HepG2 (cell line): ENCODE measurements at places on chromosomes 7 and 10.

DNA sequence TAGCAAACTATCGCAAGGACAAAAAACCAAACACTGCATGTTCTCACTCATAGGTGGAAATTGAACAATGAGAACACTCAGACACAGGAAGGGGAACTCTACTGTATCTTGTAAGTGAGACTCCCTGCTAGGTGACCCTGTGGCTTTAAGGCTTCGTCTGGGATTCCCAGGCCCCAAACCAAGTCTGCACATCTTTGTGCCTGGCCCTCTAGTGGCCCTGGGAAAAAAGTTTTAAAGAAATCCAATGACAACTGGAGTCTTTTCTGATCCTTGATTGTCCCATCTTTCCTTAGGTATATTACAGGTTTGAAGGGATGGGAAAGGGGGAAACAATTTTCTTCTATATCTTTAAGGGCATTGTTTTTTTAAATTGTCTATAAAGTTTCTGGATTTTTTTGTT lies 10.6 kb upstream of the LIPM start:
- peak; percentile 8 for DNase-seq

DNA sequence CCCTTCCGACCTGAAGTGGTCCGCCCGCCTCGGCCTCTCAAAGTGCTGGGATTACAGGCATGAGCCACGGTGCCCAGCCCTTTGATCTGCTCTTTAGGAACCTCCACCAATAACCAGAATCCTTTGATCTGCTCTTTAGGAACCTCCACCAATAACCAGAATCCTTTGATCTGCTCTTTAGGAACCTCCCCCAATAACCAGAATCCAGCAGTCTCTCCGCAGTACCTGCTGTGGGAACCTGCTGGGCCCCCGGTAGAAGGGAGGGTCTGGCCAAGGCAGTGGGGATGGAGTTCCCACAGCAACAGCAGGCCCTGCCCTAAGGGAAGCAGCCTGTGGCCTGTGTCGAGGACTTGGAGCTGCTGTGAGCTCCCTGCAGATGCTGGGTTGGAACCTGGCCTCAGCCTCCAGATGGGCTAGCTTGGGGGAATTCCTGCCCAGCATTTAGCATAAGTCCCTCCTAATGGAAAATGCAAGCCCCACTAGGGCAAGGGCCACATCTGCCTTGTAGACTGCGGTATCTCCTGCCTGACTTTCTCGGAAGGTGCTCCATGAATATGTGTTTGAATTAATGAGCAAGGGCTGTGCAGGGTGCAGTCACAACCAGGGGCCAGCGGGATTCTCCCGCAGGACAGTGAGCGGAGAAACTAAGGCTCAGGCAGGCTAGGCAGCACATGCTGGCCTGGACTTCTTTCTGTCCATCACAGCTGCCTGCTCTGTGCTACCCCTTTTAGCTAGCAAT lies 165.8 kb downstream of the UBE2H start:
- no peak for DNase-seq

GRCh38 chr7:36161996-36162395 lies 8.9 kb downstream of the EEPD1 start:
- no peak for DNase-seq

DNA sequence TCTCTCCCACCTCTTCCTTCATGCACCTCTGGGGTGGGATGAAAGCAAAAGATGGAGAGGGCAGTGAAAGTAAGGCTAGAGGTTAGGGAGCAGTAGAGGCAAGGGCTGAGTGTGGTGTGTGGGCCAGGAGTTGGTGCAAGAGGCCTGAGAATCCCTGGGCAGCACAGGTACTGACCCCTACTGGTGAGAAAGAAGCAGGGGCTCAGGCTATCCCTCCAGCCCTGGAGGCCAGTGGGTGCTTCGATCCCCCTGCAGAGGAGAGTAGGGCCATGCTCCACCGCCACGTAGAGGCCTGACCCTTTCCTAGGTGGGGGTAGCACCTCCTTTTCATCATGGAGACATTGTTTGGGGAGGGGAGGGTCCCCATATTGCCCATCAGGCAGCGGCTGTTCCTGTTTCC lies 9.8 kb downstream of the CDHR1 start:
- DNase-seq: peak; percentile 12

GRCh38 chr7:116230191-116231005 lies 20.1 kb downstream of the TES start:
- DNase-seq: no peak

DNA sequence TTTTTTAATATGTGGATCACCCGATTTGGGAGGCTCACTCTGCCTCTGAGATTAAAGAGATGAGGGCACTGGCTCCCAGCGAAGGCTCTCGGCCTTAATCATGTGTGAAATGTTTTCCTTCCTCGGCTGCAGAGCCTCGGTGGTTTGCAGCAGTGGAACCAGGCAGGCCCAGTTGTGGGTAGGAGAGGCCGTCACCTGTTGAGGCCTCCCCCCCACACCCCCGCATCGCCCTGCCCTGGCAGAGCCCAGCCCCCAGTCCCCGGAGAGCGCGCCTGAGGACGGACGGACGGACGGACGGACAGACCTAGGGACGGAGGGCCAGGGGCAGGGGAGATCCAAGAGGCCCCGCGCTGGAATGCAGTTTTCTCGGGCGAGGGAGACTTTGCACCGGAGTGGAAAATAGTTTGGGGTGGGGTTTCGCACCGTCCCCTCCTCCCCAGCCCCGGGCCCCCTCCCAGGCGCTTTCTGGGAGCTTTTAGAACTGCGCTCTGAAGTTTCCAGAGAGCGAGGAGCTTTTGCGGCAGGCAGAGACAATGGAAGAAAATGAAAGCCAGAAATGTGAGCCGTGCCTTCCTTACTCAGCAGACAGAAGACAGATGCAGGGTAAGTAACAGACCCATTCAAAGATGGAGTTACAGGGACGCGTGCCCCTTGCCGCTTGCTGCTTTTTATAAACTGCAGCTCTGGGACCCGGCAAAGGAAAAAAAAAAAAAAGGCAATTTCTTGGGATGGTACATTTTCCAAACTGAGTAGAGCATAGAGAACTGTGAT lies at the start of gene KIAA1217:
Gene KIAA1217 (plus strand): TSS at position 478 of the 771 bp plus-strand sequence. CDS start 56 bp downstream, at position 534.
- peak; percentile 76 for DNase-seq

DNA sequence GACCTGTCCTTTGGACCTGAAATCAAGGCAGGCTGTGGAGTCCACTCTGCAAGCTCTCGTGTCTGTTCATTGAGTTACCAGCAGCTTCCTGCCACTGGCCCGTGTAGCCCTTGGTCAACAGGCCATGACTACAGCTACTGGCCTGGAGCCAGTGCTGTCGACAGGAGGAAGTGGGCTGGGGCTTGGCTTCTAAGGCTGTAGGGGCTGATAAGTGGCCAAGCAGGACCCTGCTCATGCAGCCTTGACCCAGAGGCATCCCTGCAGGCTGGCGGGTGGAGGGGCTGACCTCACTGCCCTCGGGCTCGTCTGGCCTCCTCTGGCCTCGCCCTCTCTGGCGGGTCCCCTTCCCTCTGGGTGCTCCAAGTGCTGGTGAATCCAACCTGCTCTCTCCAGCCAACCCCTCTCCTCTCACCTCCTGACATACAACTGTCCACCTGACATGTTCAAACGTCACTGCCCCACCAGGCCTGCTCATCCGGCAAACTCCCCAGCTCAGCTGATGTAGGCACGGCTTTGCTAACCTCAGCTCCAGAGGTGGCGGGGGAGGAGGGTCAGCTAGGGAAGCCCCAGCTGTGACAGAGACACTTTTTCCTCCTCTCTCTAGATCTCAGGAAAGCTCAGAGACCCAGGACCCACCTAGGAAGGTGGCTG lies 188.6 kb upstream of the LYZL2 start:
- no peak for DNase-seq

GRCh38 chr10:92640107-92640506 lies 47.2 kb downstream of the KIF11 start:
- DNase-seq: no peak

DNA sequence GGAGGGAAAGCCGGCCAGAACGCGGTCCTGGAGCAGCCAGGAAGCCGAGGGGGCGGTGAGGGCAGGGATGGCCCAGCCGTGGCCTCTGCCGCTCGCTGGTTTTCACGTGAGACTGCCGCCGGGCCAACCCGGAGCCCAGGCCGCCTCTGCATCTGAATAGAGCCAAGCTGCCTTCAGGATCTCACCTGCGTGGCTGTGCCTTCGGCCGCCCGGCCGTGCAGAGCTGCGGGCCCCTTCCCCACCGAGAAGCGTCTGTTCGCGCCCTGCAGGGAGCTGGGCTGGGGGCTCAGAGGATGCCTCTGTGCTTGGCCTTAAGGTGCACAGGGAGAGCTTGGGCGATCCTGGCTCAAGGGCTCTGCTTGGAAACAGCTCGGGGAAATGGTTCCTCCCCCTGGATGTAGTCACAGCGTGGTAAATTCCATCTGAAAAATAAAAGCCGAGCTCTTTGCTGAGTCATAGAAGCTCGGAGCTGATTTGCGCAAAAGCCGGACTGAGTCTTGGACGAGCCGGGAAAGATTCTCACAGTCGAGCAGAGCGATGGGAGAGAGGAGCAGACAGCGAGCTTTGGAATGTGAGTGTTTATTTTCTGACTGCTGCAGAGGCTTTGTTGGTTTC lies at the start of gene JAKMIP3:
Gene JAKMIP3 (plus strand): TSS at position 456 of the 615 bp plus-strand sequence. CDS start 38,863 bp downstream, outside the sequence.
- DNase-seq: peak; percentile 72

DNA sequence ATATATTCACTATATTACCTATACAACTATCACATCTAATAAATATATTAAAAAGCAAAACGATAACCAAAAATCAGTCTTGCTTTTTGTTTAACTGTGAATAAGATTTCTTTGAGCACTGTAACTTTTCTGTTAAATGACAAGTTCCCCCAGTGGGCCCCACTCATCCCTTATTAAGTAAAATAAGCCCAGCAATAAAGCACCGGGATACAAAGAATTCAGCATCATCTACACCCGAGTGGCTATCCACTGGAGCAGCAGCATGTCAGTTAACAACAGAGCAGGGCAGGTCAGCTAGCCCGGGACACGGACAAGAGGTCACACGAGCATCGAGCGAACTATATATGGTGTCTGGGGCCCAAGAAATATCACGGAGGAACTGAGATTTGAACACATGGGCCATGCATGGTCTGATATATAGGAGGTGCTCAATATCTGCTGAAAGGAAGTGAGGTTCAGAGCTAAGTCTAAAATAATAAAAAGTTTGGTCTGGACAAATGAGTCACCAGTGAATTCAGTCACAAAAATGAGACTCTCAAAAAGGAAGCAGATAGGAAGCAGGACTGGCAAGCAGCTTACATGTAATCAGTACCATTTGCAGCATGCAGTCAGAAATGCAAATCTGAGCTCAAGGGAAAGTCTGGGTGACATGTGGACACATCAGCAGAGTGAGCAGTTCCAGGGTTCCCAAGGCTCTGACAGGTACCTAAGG lies 4.1 kb downstream of the ERCC6 start:
- DNase-seq: no peak

- peak; percentile 60 for DNase-seq
Observed at GRCh38 chr7:332646-333392, 42.8 kb downstream of the FOXL3 start.

DNA sequence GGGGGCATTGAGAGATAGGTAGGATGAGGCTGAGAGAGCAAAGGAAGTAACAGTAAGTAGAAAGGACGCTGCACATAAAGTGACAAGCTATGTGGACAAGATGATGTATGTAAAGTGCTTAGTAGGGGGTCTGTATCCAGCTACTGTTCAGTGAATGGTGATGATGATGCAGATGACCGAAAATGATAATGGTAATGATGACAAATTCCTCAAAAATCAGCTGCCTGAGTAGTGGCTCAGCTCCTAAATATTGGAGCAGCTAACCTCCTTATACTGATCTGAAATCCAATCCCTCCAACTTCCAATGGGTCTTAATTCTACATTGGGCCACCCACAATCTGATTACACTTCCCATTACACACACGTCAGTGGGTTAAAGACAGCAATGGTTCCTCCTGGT lies 27.1 kb upstream of the KCNMA1 start:
- no peak for DNase-seq

DNA sequence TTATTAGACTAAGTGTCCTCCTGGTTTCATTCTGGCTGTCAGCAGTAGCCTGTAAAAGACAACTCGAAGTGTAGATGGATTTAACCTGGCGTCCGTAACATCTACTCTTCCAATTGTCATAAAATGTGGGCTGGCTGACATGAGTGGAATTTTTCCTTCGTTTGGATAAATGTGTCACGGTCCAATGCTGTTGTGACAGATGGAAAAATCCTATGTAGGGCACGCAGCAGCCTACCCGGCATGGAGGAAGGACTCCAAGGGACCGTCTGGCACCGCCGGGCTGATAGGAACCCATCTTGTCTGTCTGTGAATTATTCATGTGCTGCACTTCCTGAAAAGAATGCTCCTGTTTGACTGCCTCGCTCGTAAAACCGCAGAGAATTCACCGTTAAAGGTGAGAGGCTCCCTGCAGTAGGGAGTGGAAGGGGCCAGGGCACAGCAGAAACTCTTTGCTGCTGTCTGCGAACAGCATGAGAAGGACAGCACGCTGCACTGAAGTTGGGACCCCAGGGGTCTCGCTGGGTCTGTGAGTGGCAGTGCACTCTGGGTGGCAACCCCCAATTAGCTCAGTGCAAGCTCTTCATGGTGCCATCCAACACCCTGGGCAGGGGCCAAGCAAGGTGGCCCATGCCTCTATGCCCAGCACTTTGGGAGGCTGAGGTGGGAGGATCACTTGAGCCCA lies 1.6 kb upstream of the ORAI2 start:
- DNase-seq: peak; percentile 29

- no peak for DNase-seq
Observed at GRCh38 chr10:23543691-23544380, 105.0 kb downstream of the OTUD1 start.

- no peak for DNase-seq
Observed at GRCh38 chr10:126511917-126512479, 123.7 kb upstream of the ADAM12 start.

- DNase-seq: peak; percentile 80
Observed at GRCh38 chr7:35781200-35781701, 19.6 kb upstream of the SEPTIN7 start.

- no peak for DNase-seq
Observed at GRCh38 chr10:124281666-124282065, 137.1 kb downstream of the OAT start.

GRCh38 chr7:7681936-7682329 lies 36.5 kb downstream of the RPA3 start:
- DNase-seq: no peak

DNA sequence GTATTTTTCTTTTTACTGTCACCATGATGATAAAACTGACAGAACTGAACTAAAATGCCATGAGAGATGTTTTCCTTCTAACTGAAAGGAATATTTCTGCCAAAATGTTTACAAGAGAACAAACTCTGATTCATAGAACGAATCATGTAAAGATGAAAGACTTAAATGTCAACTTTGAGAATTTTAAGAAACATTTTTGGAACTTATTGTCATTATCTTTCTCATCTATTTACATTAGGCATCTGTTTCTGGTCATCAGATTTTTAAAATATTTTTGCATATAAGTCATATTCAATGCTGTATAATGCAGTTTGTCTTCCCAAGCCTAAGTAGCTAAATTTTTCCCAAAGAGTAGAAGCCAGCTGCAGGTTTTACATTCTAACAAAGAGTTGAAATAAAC lies 358.5 kb downstream of the TFEC start:
- DNase-seq: no peak

DNA sequence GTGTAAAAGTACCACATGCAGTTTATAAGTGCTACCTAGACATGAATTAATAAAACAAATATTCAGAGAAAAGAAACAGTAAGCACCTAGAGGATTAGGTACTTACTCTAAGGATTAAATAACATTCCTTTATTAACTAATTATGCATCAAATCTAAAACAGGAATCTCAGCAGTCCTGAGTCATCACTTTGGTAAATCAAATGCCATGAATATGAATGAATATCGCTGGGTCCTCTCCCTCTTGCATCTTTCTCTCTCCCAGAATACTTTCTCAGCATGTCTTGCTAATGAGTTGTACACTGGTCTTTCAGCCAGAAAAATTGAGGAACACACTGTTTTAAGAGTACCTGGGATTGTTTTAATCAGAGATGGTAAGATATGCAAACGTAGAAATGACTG lies 225.5 kb upstream of the NFE2L3 start:
- DNase-seq: no peak

GRCh38 chr7:49187543-49188268 lies 263.4 kb downstream of the CDC14C start:
- DNase-seq: no peak
